ENCODE measurements at places on chromosomes 13 and 19.

DNA sequence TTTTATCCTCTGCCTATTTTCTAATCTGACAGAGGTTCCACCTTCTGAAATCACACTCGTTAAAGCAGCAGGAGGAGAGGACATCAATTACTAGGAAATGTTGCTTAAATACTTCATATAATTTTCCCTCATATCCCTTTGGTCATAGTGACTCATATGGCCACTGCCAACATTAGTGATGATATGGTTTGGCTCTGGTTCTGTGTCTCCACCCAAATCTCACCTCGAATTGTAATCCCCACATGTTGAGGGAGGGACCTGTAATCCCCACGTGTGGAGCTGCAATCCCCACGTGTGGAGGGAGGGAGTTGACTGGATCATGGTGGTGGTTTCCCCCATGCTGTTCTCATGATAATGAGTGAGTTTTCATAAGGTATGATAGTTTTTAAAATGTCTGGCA is 618.4 kb upstream of the SLITRK5 start:
- no peak for DNase-seq

DNA sequence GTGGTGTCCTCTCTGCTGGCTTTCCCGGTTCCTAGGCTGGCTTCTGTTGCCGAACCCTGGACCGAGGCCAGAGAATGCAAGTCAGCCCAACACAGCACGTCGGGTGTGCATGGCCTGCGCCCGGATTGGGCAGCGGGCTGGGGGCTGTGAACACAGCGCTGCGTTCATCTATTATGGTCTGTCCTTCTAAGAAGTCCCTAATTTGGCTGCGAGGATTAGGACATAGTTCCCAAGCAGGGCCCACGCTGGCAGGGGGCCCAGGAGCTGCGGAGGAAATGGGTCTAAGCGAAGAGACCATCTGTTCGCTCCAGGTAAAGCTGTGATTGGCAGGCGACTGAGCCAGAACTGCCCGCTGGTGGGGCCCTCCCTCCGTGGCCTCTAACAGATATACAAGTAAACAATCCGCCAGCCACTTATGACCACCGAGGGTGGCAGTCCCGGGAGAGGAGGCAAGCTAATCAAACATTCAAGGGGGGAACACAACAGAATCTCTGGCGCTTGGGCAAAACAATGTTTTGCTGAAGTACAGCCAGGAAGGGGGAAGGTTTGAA is 6.0 kb downstream of the SYCE2 start:
- DNase-seq, result peak; percentile 99

GRCh38 chr13:58151452-58151851 is 519.9 kb downstream of the PCDH17 start:
- no peak for DNase-seq

- DNase-seq, result no peak
Measured at GRCh38 chr13:43758834-43759233, 27.9 kb downstream of the ENOX1 start.

GRCh38 chr13:55062662-55063061 is 2034.0 kb downstream of the OLFM4 start:
- no peak for DNase-seq

GRCh38 chr13:56697011-56697410 is 443.7 kb upstream of the PRR20A start:
- DNase-seq, result no peak

DNA sequence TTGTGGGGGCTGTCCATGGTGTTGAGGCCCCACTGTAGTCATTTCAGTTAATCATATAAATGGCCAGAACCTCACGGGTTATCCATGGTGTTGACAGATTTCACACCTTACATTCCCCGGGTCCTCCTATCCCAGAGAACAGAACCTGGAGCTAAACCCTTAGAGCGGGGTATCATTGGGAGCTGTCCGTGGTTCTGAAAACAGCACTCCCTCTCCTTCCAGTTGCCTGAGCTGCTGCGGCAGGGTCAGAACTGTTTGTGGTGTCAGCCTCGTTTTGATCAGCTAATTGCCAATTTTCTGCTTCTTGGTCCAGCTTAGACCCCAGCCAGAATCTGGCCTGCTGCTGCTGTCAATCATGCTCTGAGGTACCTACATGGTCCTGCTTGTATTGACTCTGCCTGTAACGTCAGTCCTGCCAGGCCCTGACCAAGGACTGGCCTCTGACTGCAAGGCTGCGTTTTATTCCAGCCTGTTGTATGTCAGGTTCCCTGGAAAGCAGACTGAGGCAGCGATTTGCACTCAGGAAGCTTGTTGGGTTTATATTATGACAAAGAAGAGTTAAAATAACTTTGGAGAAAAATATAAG is 55.8 kb upstream of the KCTD15 start:
- no peak for DNase-seq

DNA sequence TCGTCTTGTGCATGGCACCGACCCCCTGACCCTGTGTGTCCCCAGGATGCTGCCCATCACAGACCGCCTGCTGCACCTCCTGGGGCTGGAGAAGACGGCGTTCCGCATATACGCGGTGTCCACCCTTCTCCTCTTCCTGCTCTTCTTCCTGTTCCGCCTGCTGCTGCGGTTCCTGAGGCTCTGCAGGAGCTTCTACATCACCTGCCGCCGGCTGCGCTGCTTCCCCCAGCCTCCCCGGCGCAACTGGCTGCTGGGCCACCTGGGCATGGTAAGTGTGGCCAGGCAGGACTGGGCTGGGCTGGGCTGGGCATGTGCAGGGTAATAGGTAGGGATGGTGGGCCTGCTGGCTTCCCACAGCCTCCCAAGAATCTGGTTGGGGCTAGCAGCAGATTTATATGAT is 17.0 kb downstream of the CYP4F22 start:
- no peak for DNase-seq
